Activated naive CD8-positive, alpha-beta T cell treated with anti-CD3 and anti-CD28 coated beads for 36 hours (primary cell): ENCODE measurements at places on chromosomes 4 and X.

GRCh38 chrX:47160781-47161180 lies 15.8 kb downstream of the RBM10 start:
- H3K36me3 ChIP-seq: peaks cover 41% of the 10 kb centered on the region
- no peak for DNase-seq
- H3K4me1 ChIP-seq: no peaks in the 10 kb centered on the region
- no peaks in the 10 kb centered on the region for H3K27me3 ChIP-seq
- H3K27ac ChIP-seq: no peak overlapping the region

GRCh38 chrX:13843150-13843721 lies 26.3 kb upstream of the GPM6B start:
- no peak overlapping the region for H3K4me3 ChIP-seq
- no peaks in the 10 kb centered on the region for H3K4me1 ChIP-seq
- H3K27ac ChIP-seq: no peak overlapping the region
- DNase-seq: no peak

GRCh38 chrX:137575596-137576255 lies 9.8 kb downstream of the ZIC3 start:
- no peaks in the 10 kb centered on the region for H3K4me1 ChIP-seq
- H3K27ac ChIP-seq: no peak overlapping the region
- no peak for DNase-seq

GRCh38 chr4:76595435-76595834 lies 160.4 kb downstream of the SHROOM3 start:
- no peak overlapping the region for H3K4me3 ChIP-seq
- no peak for DNase-seq
- H3K4me1 ChIP-seq: no peaks in the 10 kb centered on the region
- no peaks in the 10 kb centered on the region for H3K36me3 ChIP-seq
- peaks cover 18% of the 10 kb centered on the region for H3K27me3 ChIP-seq

- H3K4me1 ChIP-seq: peaks cover 69% of the 10 kb centered on the region
- peaks cover 3% of the 10 kb centered on the region for H3K27me3 ChIP-seq
- H3K27ac ChIP-seq: peak overlapping the region; percentile 97
- H3K36me3 ChIP-seq: peaks cover 83% of the 10 kb centered on the region
Observed at GRCh38 chr4:40205259-40206198, 8.7 kb downstream of the RHOH start.

GRCh38 chr4:138918169-138918869 lies 97.3 kb upstream of the NOCT start:
- H3K27me3 ChIP-seq: peaks cover 14% of the 10 kb centered on the region
- no peaks in the 10 kb centered on the region for H3K4me1 ChIP-seq
- DNase-seq: no peak
- H3K27ac ChIP-seq: no peak overlapping the region
- H3K36me3 ChIP-seq: no peaks in the 10 kb centered on the region
- H3K4me3 ChIP-seq: no peak overlapping the region

- H3K4me3 ChIP-seq: no peak overlapping the region
- H3K4me1 ChIP-seq: peaks cover 2% of the 10 kb centered on the region
- peaks cover 4% of the 10 kb centered on the region for H3K27me3 ChIP-seq
Observed at GRCh38 chr4:114100288-114101031, 121.0 kb upstream of the ARSJ start.

GRCh38 chr4:65597697-65598096 lies 72.6 kb downstream of the EPHA5 start:
- H3K4me3 ChIP-seq: no peak overlapping the region
- H3K36me3 ChIP-seq: no peaks in the 10 kb centered on the region
- H3K27me3 ChIP-seq: no peaks in the 10 kb centered on the region
- no peak for DNase-seq
- H3K27ac ChIP-seq: no peak overlapping the region
- H3K4me1 ChIP-seq: no peaks in the 10 kb centered on the region

GRCh38 chr4:105527081-105527480 lies 25.3 kb upstream of the ARHGEF38 start:
- no peaks in the 10 kb centered on the region for H3K36me3 ChIP-seq
- H3K4me3 ChIP-seq: no peak overlapping the region
- no peaks in the 10 kb centered on the region for H3K4me1 ChIP-seq
- H3K27ac ChIP-seq: no peak overlapping the region
- H3K27me3 ChIP-seq: peaks cover 16% of the 10 kb centered on the region

- peak overlapping the region; percentile 56 for H3K4me3 ChIP-seq
- H3K4me1 ChIP-seq: peaks cover 23% of the 10 kb centered on the region
- DNase-seq: no peak
- no peak overlapping the region for H3K27ac ChIP-seq
- H3K36me3 ChIP-seq: no peaks in the 10 kb centered on the region
Observed at GRCh38 chr4:152352215-152352614, 183.7 kb downstream of the FBXW7 start.

GRCh38 chrX:154918060-154918483 lies 31.9 kb downstream of the F8A1 start:
- no peak overlapping the region for H3K27ac ChIP-seq
- no peaks in the 10 kb centered on the region for H3K36me3 ChIP-seq
- peak overlapping the region; percentile 57 for H3K4me3 ChIP-seq
- H3K4me1 ChIP-seq: no peaks in the 10 kb centered on the region

GRCh38 chrX:148380107-148380506 lies 120.3 kb upstream of the AFF2 start:
- H3K4me3 ChIP-seq: no peak overlapping the region
- no peaks in the 10 kb centered on the region for H3K27me3 ChIP-seq
- H3K4me1 ChIP-seq: peaks cover 20% of the 10 kb centered on the region
- peaks cover 3% of the 10 kb centered on the region for H3K36me3 ChIP-seq
- peak overlapping the region; percentile 97 for H3K27ac ChIP-seq
- peak; percentile 1 for DNase-seq

DNA sequence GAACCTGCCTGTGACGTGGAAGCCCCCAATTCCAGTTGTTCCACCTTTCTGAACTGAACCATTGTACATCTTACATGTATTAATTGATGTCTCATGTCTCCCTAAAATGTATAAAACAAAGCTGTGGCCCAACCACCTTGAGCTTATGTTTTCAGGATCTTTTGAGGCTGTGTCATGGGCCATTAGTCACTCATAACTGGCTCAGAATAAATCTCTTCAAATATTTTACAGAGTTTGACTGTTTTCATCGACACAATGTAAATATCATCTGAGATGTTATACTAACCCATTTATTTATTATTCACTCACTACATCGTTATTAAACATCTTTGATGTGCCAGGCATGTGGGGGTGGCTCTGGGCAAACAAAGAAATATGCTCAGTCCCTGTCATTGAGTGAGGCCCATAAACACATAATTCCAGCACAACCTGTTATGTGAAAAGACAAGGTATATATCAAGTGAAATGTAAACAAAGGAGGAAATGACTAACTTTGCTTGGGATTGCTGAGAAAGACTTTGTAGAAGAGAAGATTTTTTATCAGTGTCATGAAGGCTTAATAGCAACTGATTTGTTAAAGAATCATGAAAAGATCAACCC lies 34.5 kb upstream of the PPM1K start:
- H3K27me3 ChIP-seq: no peaks in the 10 kb centered on the region
- H3K27ac ChIP-seq: no peak overlapping the region
- no peak for DNase-seq
- H3K4me3 ChIP-seq: no peak overlapping the region

GRCh38 chr4:15805583-15806517 lies 27.7 kb downstream of the CD38 start:
- DNase-seq: peak; percentile 14
- H3K4me3 ChIP-seq: no peak overlapping the region
- H3K27me3 ChIP-seq: no peaks in the 10 kb centered on the region
- H3K27ac ChIP-seq: no peak overlapping the region
- peaks cover 30% of the 10 kb centered on the region for H3K4me1 ChIP-seq

GRCh38 chrX:124426288-124427169 lies 80.2 kb downstream of the SH2D1A start:
- no peaks in the 10 kb centered on the region for H3K27me3 ChIP-seq
- no peak overlapping the region for H3K4me3 ChIP-seq
- H3K36me3 ChIP-seq: peaks cover 7% of the 10 kb centered on the region
- no peak for DNase-seq

DNA sequence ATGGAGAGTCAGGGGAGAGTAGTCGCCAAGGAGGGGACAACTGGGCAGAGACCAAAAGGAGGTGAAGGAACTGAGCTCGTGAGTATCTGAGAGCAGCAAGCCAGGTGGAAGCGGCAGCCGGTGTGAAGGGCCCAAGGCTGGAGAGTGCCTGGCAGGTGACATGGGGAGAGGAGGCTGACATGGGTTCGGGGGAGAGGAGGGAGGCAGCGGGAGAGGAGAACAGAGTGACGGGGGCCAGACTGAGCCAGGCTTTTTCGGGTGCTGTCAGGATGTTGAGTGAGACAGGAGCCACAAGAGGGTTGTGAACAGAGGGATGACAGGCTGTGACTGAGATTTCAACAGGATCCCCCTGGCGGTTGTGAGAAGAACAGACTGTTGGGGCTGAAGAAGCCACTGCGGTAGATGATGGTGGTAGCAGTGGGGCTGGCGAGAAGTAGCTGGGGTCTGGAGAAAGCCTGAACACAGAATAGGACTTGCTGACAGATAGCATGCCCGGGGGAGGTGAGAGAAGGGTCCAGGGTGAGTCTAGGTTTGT lies 5.7 kb downstream of the ELK1 start:
- H3K4me3 ChIP-seq: no peak overlapping the region
- peak overlapping the region; percentile 16 for H3K27ac ChIP-seq
- H3K27me3 ChIP-seq: no peaks in the 10 kb centered on the region
- H3K36me3 ChIP-seq: peaks cover 42% of the 10 kb centered on the region
- peaks cover 36% of the 10 kb centered on the region for H3K4me1 ChIP-seq
- DNase-seq: no peak

- no peaks in the 10 kb centered on the region for H3K27me3 ChIP-seq
- peaks cover 2% of the 10 kb centered on the region for H3K4me1 ChIP-seq
- peaks cover 5% of the 10 kb centered on the region for H3K36me3 ChIP-seq
- no peak for DNase-seq
Observed at GRCh38 chr4:121827853-121828252, 4.2 kb upstream of the CCNA2 start.

DNA sequence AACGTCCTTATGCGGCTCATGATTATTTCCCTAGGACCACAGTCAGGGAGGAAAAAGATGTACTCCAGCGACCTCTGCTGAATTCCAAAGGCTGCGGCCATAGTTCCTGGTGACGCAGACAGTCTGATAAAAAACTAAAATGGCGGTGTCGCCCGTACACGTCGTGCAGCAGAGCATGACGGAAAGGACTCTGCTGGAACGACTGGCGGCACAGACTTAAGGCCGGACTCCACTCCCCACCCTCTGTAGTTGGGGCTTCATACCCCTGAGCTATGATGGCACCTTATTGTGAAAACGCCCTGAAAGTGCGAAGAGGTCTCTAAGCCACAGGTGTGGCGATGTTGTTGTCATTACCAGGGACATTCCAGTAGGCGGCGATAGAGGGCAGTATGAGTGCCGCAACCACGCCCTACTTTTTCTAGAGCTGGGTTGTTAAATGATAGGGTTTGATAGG lies 90.0 kb upstream of the EDA2R start:
- H3K4me3 ChIP-seq: peak overlapping the region; percentile 85
- H3K4me1 ChIP-seq: peaks cover 2% of the 10 kb centered on the region
- peak overlapping the region; percentile 91 for H3K27ac ChIP-seq
- H3K36me3 ChIP-seq: no peaks in the 10 kb centered on the region
- peaks cover 3% of the 10 kb centered on the region for H3K27me3 ChIP-seq

DNA sequence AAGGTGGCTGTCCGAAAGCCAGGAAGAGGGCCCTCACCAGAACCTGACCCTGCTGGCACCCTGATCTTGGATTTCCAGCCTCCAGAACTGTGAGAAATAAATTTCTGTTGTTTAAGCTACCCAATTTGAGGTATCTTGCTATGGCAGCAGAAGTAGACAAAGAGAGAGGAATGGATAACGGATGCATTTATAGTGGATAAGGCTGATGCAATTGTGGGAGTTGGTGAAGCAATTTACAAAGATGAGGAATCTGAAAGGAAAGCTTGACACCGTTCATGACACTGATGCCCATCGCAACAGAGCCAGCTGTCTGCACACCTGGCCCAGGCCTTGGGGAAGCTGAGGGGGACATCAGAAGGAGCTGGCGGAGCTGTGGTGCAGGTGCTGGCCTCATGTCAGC lies 35.7 kb upstream of the MSL3 start:
- H3K27ac ChIP-seq: no peak overlapping the region
- DNase-seq: no peak
- no peaks in the 10 kb centered on the region for H3K4me1 ChIP-seq
